ENCODE measurements at places on chromosomes 11 and 22.

GRCh38 chr22:42747701-42748513 lies 27.2 kb upstream of the A4GALT start:
- DNase-seq, result peak; percentile 42

- DNase-seq, result no peak
Observed at GRCh38 chr22:19873960-19874306, 19.3 kb upstream of the GNB1L start.

- no peak for DNase-seq
Observed at GRCh38 chr11:8823174-8823742, 87.7 kb upstream of the AKIP1 start.

GRCh38 chr22:22546490-22546889 lies 12.6 kb downstream of the PRAME start:
- no peak for DNase-seq

DNA sequence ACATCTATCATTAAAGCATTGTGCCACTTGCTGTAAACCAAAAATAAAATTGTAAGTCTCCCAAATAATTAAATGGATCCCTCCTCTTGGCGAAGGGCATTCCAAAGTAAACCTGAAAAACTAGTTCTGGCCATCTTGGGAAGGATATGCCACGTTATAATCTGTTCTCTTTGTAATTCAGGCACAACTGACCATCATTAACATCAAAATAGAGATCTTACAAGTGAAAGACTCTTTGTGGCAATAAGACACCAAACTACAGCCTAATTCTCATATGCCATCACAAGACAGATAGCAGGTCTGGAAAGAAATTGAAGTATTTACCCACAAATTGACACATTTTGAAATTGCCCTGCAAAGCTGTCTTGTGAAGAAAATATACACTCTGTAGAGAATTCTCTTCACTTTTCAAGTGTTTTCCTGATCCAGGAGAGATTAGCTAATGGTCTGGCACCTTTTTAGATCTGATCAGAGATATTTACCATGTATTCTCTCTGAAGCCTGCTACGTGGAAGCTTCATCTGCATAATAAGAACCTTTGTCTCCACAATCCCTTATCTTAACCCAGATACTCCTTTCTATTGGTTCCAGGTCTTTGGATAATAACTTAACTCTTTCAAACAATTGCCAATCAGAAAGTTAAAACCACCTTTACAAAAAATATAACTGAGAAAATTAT lies 630.4 kb upstream of the CCDC179 start:
- no peak for DNase-seq

DNA sequence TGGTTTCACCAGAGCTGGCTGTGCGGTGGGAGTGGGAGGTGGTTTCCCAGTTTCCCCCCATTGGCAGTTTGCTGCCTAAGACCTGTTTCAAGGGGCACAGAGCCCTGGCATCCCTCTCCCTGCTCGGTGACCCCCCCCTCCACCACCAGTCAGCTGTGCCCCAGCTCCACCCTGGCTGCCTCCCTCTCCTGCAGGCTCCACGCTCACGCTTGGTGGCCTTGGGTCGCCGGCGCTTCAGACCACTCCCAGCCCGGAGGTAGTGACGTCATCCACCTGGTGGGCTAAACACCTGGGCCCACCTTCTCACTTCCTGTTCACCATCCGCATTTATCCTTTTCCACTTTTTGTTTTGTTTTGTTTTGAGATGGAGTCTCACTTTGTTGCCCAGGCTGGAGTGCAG lies 7.8 kb downstream of the GAL start:
- no peak for DNase-seq

- DNase-seq, result no peak
Observed at GRCh38 chr11:100631316-100631715, 55.8 kb upstream of the ARHGAP42 start.

- DNase-seq, result no peak
Observed at GRCh38 chr11:14537134-14537599, 17.0 kb upstream of the PSMA1 start.
